ENCODE measurements at places on chromosomes 11 and 22. TPM values are rescaled to one million over a fixed set of nuclear protein-coding genes. Genes with fewer than 3 reads are reported as not detected.

The CDCA5 gene
- 7.1 TPM for total RNA-seq

The XBP1 gene
- total RNA-seq = 178 TPM

The MPZL2 gene
- total RNA-seq = 82.5 TPM

The LRRC32 gene
- total RNA-seq = 23.9 TPM

The SLC6A5 gene
- not detected for total RNA-seq

The IGSF9B gene
- total RNA-seq = 0.91 TPM

The CADM1 gene
- 20.8 TPM for total RNA-seq

The PGA5 gene
- total RNA-seq = not detected

The POLD4 gene
- total RNA-seq = 41.0 TPM

The CHEK1 gene
- 34.4 TPM for total RNA-seq

The VPS37C gene
- 8.8 TPM for total RNA-seq

The HMBS gene
- total RNA-seq = 6.5 TPM

The SOX10 gene
- total RNA-seq = not detected

The CTSC gene
- 210 TPM for total RNA-seq

The TRIM22 gene
- 89.6 TPM for total RNA-seq

The INS gene
- not detected for total RNA-seq

The SMC1B gene
- total RNA-seq = not detected

The CCDC89 gene
- not detected for total RNA-seq

The BIRC3 gene
- total RNA-seq = 7.9 TPM

The BACE1 gene
- 6.2 TPM for total RNA-seq

The EHF gene
- not detected for total RNA-seq

The TSPAN18 gene
- total RNA-seq = 5.9 TPM

The ZNF143 gene
- total RNA-seq = 36.9 TPM

The ANGPTL5 gene
- not detected for total RNA-seq

The KRTAP5-11 gene
- not detected for total RNA-seq

The TIRAP gene
- total RNA-seq = 2.9 TPM

The TTLL1 gene
- total RNA-seq = 12.7 TPM

The SSTR3 gene
- total RNA-seq = not detected

The KREMEN1 gene
- 0.30 TPM for total RNA-seq

Data from epithelial cell of umbilical artery (primary cell).